ENCODE measurements at places on chromosomes 12 and 14. TPM values are rescaled to one million over a fixed set of nuclear protein-coding genes. Genes with fewer than 3 reads are reported as not detected.

GRCh38 chr12:43210485-43211192 lies 341.4 kb downstream of the ADAMTS20 start:
- H3K36me3 ChIP-seq = no peaks in the 10 kb centered on the region
- no peaks in the 10 kb centered on the region for H3K27me3 ChIP-seq
- H3K4me1 ChIP-seq = no peaks in the 10 kb centered on the region
- H3K27ac ChIP-seq = no peak overlapping the region
- no peak overlapping the region for H3K4me3 ChIP-seq

DNA sequence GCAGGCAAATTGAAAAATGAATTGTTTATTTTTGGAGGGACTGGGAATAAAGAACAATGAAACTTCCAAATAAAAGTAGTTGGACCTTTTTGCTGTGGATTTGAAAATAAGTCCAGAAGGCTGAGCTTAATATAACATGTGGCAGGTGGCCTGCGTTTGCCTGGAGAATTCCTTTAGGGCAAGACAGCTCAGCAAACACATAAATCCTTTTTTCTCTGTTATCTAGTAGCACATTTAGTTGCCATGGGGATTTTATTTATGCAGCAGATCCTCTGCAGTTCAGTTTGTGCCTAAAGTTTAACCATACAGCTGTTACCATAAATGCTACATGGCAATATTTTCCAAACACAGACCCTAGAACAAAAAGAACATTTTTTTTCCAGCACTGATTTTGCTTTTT lies 180.0 kb downstream of the NPAS3 start:
- no peak for DNase-seq
- no peaks in the 10 kb centered on the region for H3K36me3 ChIP-seq
- H3K4me3 ChIP-seq = no peak overlapping the region
- peaks cover 6% of the 10 kb centered on the region for H3K4me1 ChIP-seq
- no peaks in the 10 kb centered on the region for H3K27me3 ChIP-seq

The MYH7 gene
- total RNA-seq = 0.26 TPM

GRCh38 chr14:101464984-101465794 lies 96.1 kb upstream of the DIO3 start:
- H3K4me1 ChIP-seq = no peaks in the 10 kb centered on the region
- H3K27ac ChIP-seq = no peak overlapping the region
- no peak overlapping the region for H3K4me3 ChIP-seq

GRCh38 chr14:56181681-56182085 lies 63.5 kb downstream of the PELI2 start:
- H3K4me1 ChIP-seq = peaks cover 7% of the 10 kb centered on the region
- H3K4me3 ChIP-seq = no peak overlapping the region

The PTCSC3 gene
- not detected for total RNA-seq

- no peaks in the 10 kb centered on the region for H3K36me3 ChIP-seq
- peak; percentile 99 for DNase-seq
- H3K4me1 ChIP-seq = peaks cover 55% of the 10 kb centered on the region
- H3K27me3 ChIP-seq = no peaks in the 10 kb centered on the region
- peak overlapping the region; percentile 46 for H3K4me3 ChIP-seq
- H3K27ac ChIP-seq = peak overlapping the region; percentile 91
Observed at GRCh38 chr14:22852940-22853767, 16.8 kb downstream of the MMP14 start.

The SAMD15 gene
- 0.52 TPM for total RNA-seq

- no peaks in the 10 kb centered on the region for H3K27me3 ChIP-seq
- peak overlapping the region; percentile 64 for H3K27ac ChIP-seq
- DNase-seq = no peak
- no peak overlapping the region for H3K4me3 ChIP-seq
- H3K36me3 ChIP-seq = no peaks in the 10 kb centered on the region
Observed at GRCh38 chr12:64099397-64099796, 122.7 kb downstream of the KICS2 start.
